H4 (cell line): ENCODE measurements at places on chromosomes 6 and 20. TPM values are rescaled to one million over a fixed set of nuclear protein-coding genes. Genes with fewer than 3 reads are reported as not detected.

Gene CALHM5
- 7.1 and 8.7 TPM in 2 replicates for total RNA-seq

Gene C6orf141
- total RNA-seq = 2.6 and 2.9 TPM in 2 replicates

Gene HLA-DQA2
- total RNA-seq = not detected in 2 replicates

Gene HACE1
- total RNA-seq = 6.7 and 9.4 TPM in 2 replicates

Gene ABCC10
- total RNA-seq = 6.9 and 11.7 TPM in 2 replicates

Gene SMLR1
- total RNA-seq = not detected in 2 replicates

Gene FAM110A
- 2.3 and 6.7 TPM in 2 replicates for total RNA-seq

Gene NOX3
- total RNA-seq = not detected in 2 replicates

Gene NT5E
- total RNA-seq = 0.08 and 0.15 TPM in 2 replicates
